ENCODE measurements at places on chromosomes 12 and 14. TPM values are rescaled to one million over a fixed set of nuclear protein-coding genes. Genes with fewer than 3 reads are reported as not detected.
A peak's percentile ranks its signal among the peaks of the same experiment; 100 is the strongest.

Gene CDK4
- polyA plus RNA-seq = 34.8 TPM

Gene KRT74
- polyA plus RNA-seq = not detected

Gene NRIP2
- not detected for polyA plus RNA-seq

Gene PTPRO
- 17.0 TPM for polyA plus RNA-seq

Gene KCNMB4
- 0.82 TPM for polyA plus RNA-seq

Gene R3HDM2
- 104 TPM for polyA plus RNA-seq

Gene KLRD1
- polyA plus RNA-seq = 0.55 TPM

Gene GDF3
- polyA plus RNA-seq = not detected

Gene HAL
- polyA plus RNA-seq = 1.3 TPM

Gene PLEKHG7
- 7.5 TPM for polyA plus RNA-seq

Gene GARIN6
- polyA plus RNA-seq = not detected

DNA sequence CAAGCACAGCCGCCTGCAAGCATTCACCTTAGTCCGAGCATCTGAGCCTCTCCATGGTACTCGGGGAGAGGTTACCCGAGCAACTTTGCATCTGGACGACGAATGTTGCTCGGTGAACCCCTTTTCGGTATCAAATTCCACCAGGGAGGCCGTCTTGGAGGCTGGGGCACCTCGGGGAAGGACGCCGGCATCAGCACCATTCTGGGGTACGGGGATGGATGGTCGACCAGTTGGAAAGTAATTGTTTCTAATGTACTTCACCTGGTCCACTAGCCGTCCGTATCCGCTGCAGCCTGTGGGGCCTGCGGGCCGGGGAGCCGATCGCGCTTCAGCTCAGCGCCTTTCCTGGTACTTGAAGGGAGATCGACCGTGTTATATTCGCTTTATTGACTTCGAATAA is 161.7 kb upstream of the RTL1 start:
- DNase-seq = no peak
- no peaks in the 10 kb centered on the region for H3K36me3 ChIP-seq
- H3K27me3 ChIP-seq = peaks cover 5% of the 10 kb centered on the region
- H3K4me3 ChIP-seq = no peak overlapping the region
- H3K4me1 ChIP-seq = no peaks in the 10 kb centered on the region

- H3K27me3 ChIP-seq = peaks cover 31% of the 10 kb centered on the region
- H3K36me3 ChIP-seq = no peaks in the 10 kb centered on the region
- no peak for DNase-seq
- no peak overlapping the region for H3K4me3 ChIP-seq
- no peak overlapping the region for H3K27ac ChIP-seq
These were observed 70.6 kb upstream of the CAPRIN2 start for GRCh38 chr12:30825341-30825740.

DNA sequence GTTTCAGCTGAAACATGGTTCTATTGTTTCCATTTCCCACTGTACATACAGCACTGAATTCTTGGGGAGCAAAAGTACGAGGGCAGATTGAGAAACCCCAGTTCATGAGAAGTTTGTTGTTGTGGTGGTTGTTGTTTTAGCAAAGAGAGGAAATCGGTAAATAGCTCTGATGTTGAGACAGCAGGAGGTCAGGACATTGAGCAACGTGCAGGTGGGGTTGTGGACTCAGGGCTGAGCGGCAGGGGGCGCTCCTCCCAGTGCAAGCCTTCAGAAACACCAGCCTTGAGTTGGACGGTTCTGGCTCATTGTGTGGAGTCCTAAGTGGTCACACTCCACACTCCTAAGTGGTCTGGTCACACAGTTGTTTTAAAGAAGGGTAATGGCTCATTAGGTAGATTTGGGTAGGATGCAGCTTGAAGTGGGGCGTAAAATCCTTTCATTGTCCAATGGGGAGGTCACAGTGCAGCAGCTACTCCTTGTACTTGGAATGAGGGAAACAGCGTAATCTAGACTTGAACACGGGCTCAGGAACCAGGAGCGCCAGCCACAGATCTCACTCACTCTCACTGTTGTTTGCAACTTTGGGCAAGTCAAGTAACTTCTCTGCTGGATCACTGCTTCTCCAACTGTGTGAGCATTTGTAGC is 14.5 kb upstream of the PWP1 start:
- H3K27me3 ChIP-seq = no peaks in the 10 kb centered on the region
- H3K27ac ChIP-seq = no peak overlapping the region
- no peaks in the 10 kb centered on the region for H3K4me1 ChIP-seq

DNA sequence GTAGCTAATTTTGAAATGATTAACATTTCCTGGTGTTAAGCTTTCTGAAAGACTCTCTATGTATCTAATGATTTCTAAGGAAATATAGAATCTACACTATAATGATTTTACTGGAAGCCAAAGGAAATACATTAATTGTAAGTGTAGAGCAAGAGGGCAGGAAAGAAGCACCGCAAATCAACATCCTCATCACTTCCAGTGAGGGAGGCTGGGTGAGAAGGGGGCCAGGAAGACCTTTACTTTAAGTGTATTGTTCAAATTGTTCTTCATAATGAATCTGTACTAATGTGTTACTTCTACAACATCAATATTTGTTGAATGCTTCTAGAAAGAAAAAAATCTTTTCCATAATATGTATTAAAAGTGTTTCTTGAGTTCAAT is 65.3 kb upstream of the DACT1 start:
- H3K36me3 ChIP-seq = no peaks in the 10 kb centered on the region
- no peaks in the 10 kb centered on the region for H3K27me3 ChIP-seq
- H3K27ac ChIP-seq = no peak overlapping the region
- DNase-seq = no peak

DNA sequence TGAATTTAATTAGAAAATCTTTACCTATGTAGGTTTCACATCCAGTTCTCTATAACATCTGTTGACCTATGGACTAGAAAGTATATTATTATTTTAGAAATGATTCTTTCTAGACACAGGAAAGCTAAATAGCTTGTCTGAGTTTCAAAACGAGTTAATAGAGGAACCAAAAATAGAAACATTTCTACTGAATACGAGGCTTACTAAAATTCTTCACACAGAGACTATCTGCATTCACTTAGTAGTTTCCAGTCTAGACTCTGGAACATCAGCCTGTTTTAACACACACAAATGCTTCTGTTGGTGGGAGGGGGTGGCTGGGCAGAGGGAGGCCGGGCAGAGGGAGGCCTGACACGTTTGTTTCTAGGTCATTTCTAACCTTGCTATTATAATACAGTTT is 29.7 kb downstream of the RGS6 start:
- peaks cover 2% of the 10 kb centered on the region for H3K27me3 ChIP-seq
- no peak overlapping the region for H3K27ac ChIP-seq
- no peaks in the 10 kb centered on the region for H3K4me1 ChIP-seq
- no peak for DNase-seq
- no peaks in the 10 kb centered on the region for H3K36me3 ChIP-seq
- no peak overlapping the region for H3K4me3 ChIP-seq

- H3K4me1 ChIP-seq = no peaks in the 10 kb centered on the region
- H3K36me3 ChIP-seq = no peaks in the 10 kb centered on the region
- H3K27ac ChIP-seq = no peak overlapping the region
- DNase-seq = no peak
- H3K4me3 ChIP-seq = no peak overlapping the region
- H3K27me3 ChIP-seq = no peaks in the 10 kb centered on the region
These were observed 17.8 kb upstream of the RPS6KA5 start for GRCh38 chr14:91078095-91078737.

GRCh38 chr14:68408680-68409079 is 384.2 kb downstream of the ZFP36L1 start:
- peak; percentile 62 for DNase-seq
- peaks cover 57% of the 10 kb centered on the region for H3K4me1 ChIP-seq
- peak overlapping the region; percentile 30 for H3K27ac ChIP-seq
- no peak overlapping the region for H3K4me3 ChIP-seq
- no peaks in the 10 kb centered on the region for H3K27me3 ChIP-seq

GRCh38 chr14:94177806-94178205 is 3.7 kb downstream of the PPP4R4 start:
- H3K36me3 ChIP-seq = no peaks in the 10 kb centered on the region
- peaks cover 36% of the 10 kb centered on the region for H3K27me3 ChIP-seq
- no peak overlapping the region for H3K27ac ChIP-seq
- H3K4me3 ChIP-seq = no peak overlapping the region
- peaks cover 25% of the 10 kb centered on the region for H3K4me1 ChIP-seq
- no peak for DNase-seq

DNA sequence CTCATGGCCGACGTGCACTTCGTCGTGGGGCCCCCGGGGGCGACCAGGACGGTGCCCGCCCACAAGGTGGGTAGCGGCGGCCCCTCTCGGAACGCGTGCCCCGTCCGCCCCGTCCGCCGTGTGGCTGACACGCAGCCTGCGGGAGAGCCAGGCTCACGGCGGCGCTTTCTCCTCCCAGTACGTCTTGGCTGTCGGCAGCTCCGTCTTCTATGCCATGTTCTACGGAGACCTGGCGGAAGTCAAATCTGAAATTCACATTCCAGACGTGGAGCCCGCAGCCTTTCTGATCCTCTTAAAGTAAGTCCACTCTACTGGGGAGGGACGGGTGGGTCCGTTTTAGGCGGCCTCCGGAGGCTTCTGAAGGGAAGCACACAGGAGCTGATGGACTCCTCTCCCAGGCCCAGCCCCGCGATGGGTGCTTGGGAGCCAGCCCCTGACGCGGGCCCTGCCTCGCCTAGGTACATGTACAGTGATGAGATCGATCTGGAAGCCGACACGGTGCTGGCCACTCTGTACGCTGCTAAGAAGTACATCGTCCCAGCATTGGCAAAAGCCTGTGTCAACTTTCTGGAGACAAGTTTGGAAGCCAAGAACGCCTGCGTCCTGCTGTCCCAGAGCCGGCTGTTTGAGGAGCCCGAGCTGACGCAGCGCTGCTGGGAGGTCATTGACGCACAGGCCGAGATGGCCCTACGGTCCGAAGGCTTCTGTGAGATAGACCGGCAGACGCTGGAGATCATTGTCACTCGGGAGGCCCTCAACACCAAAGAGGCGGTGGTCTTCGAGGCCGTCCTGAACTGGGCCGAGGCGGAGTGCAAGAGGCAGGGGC is 1.1 kb downstream of the BTBD6 start:
- H3K27me3 ChIP-seq = no peaks in the 10 kb centered on the region
- no peak for DNase-seq
- no peaks in the 10 kb centered on the region for H3K36me3 ChIP-seq

GRCh38 chr12:27101290-27101689 is 18.9 kb upstream of the C12orf71 start:
- H3K27me3 ChIP-seq = no peaks in the 10 kb centered on the region
- H3K36me3 ChIP-seq = no peaks in the 10 kb centered on the region
- no peak overlapping the region for H3K27ac ChIP-seq

GRCh38 chr14:97149775-97150174 is 352.6 kb downstream of the VRK1 start:
- H3K27ac ChIP-seq = no peak overlapping the region
- H3K4me3 ChIP-seq = no peak overlapping the region
- no peaks in the 10 kb centered on the region for H3K27me3 ChIP-seq

DNA sequence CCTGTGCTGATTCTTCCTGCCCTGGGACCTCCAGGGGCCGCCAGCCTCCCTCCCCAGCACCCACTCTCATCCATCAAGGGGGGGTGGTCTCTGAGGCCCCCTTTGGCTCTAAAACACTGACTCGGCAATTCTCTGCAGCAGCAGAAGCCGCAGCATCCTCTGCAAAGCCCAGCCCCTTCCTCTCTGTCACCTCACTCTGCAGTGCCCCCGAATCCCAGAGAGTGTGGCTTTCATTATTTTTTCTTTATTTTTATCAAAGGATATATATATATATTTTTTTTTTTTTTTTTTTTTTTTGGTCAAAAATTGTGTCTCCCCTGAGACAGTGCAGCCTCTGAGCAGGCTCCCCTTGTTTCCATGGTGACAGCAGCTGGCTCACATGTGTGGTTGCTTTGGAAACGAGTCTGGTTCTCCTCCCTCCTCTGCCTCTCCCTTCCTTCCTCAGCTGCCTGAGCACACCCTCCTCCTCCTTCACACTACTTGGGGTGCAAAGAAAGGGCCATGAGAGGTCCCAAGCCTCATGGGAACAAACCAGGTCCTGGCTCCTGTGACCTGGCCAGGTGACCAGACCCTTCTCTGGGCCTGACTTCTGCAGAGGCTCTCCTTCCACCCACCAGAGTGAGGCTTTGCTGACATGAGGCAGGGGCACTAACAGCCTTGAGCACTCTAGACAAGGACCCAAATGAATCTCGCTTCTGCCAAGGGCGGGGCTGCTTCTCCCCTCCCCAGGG is 100.5 kb downstream of the LRRC74A start:
- no peaks in the 10 kb centered on the region for H3K36me3 ChIP-seq
- H3K4me3 ChIP-seq = no peak overlapping the region
- no peak overlapping the region for H3K27ac ChIP-seq
- H3K27me3 ChIP-seq = no peaks in the 10 kb centered on the region
- DNase-seq = peak; percentile 77
- H3K4me1 ChIP-seq = peaks cover 32% of the 10 kb centered on the region

DNA sequence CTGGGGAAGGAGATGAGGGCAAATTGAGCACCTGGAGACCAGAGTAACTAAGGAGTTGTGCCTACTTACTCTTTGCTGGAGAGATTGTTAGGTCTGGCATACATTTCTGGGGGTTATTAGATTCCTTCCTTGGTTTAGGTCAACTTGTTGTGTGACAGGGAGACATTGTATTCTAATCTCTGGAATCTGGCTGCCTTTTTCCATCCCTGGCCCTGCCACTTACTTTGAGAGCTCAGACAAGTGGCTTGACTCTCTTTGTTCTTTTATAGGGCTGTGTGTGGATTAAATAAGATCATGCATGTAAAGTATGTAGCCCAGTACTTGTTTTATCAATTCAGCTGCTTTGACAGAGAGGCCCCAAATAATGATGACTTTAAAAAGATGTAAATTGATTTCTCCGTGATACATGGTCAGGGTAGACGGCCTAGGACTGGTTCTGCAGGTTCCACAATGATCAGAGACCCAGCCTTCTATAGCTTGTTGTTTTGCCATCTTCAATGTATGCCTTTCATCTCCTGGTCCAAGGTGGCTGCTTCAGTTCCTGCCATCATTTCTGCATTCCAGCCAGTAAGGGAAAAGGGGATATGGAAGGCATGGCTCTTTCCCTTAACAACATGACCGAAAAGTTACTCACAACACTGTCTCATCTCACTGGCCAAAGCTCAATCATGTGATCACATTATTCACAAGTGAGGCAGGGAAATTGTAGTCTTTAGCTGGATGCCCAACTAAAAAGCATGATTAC is 72.6 kb downstream of the CHST11 start:
- no peak overlapping the region for H3K27ac ChIP-seq
- no peak for DNase-seq
- H3K27me3 ChIP-seq = no peaks in the 10 kb centered on the region
- no peak overlapping the region for H3K4me3 ChIP-seq
- H3K4me1 ChIP-seq = peaks cover 28% of the 10 kb centered on the region

- DNase-seq = no peak
- H3K36me3 ChIP-seq = no peaks in the 10 kb centered on the region
- H3K4me1 ChIP-seq = peaks cover 14% of the 10 kb centered on the region
- no peaks in the 10 kb centered on the region for H3K27me3 ChIP-seq
- no peak overlapping the region for H3K27ac ChIP-seq
These were observed 100.3 kb downstream of the MYRFL start for GRCh38 chr12:69925291-69925690.

GRCh38 chr14:77878783-77879182 is 78.9 kb downstream of the ADCK1 start:
- no peak overlapping the region for H3K4me3 ChIP-seq
- DNase-seq = no peak
- H3K36me3 ChIP-seq = no peaks in the 10 kb centered on the region
- peaks cover 3% of the 10 kb centered on the region for H3K4me1 ChIP-seq
